Kidney (tissue), 22 donors: ENCODE measurements at places on chromosomes 5 and 9.
A peak's percentile ranks its signal among the peaks of the same experiment; 100 is the strongest.

DNA sequence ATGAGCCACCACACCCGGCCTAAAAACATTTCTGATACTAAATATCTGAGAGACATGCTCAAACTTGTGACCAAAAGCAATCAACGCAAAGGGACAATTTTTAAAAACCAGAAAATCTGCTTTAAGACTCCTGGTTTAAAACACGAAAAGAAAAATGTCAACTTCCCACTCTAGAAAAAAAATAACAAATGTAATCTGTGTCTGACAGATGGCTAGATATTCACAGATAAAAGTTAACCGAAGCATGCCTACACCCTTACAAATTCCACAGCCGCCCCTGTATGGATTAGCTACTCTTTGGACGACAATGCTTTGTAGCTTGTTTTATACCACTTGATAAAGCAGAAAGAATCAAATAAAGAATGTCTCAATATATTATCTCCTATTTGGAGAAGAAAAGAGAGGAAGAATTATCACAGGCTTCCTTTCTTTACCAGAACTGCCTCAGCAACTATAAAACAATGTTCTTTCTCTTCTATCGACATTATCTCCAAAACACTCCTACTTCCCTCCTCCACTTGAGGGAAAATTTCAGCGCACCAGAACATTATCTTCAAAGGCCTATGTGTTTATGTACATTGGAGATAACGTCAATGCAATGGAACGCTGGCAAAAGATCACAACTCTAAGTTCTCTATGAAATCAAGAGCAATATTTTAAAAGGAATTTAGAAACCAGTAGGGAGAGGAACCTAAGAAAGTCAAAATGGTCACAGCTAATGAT lies 26.2 kb downstream of the CEMIP2 start:
- DNase-seq = no peak

DNA sequence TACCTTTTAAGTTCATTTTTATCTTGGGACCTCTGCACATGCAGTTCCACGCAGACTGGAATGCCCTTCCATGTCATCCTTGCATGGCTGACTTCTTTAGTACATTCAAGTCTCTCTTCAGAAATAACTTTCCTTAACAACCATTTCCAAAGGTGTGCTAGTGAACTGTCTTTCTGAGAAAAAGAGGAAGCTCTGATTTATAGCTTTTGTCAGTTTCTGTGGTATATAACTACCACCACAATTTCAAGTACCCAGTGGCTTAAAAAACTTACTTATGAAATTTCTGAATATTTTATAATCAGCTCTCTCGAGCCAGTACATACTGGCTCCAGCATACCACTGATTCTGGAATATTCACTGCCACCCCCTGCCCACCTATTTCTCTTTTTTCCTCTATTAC lies 1613.8 kb downstream of the MAT2B start:
- DNase-seq = no peak

DNA sequence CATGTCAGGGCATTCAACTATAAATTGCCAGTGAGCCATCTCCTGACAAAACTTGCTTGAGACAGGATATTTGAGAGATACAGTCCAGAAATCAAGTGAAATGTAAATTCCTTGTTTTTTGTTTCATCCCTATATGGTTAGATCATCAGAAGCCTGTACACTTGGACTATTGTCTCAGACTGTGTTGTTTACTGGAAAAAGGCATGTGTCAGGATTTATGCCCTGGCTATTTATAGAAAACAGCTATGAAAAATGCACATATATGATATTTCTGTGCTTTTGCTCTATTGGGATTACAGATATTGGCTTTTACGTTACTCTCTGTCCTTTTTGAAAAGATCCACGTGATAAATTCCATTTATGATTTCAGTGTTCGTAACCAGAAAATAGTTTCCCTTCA lies 44.2 kb downstream of the IL31RA start:
- DNase-seq = no peak

DNA sequence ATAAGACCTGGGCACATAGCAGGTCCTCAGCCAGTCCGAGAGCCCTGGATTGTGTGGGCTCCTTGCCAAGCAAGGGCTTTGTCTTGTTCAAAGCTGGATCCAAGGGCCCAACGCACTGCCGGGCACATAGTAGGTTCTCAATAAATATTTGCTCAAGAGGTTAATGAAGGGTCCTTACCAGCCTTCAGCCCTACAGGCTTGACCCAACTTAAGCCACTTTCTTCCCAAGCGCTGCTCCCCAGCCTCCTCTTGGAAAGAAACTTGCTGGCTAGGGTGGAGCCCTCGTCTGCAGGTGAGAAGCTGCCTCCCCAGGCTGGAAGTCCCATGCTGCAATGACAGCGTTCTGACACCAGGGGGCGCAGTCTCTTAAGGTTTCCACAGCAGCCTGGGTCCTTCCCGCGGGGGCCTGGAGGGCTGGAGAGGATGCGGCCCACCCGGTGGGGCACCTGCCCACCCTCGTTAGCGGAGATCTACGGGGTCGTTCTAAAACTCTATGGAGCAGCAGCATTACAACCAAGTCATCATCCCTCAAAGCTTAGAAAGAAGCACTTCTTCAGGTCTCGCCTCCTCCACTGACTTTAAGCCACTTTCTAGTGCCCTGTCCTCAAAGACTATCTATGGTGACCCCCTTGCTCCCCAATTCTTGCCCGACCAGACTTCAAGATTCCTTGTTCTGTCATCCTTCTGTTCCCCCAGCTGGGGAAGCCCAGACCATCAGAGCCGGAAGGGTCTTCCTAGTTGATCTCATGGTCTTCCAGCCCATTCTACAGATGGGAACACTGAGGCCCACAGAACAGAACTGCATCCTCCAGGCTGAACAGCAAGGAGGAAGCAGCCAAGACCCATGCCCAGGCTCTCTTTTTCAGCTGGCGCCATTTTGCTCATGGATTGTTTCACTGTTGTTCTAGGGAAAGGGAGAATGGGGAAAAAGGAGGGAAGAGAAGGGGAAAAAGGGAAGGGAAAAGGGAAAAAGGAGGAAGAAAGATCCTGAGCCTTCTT lies 115.4 kb downstream of the LHX2 start:
- peak; percentile 78 for DNase-seq

- DNase-seq = no peak
Observed at GRCh38 chr5:94440015-94440414, 178.4 kb downstream of the KIAA0825 start.

- no peak for DNase-seq
Observed at GRCh38 chr5:148979083-148979723, 83.7 kb downstream of the SH3TC2 start.

DNA sequence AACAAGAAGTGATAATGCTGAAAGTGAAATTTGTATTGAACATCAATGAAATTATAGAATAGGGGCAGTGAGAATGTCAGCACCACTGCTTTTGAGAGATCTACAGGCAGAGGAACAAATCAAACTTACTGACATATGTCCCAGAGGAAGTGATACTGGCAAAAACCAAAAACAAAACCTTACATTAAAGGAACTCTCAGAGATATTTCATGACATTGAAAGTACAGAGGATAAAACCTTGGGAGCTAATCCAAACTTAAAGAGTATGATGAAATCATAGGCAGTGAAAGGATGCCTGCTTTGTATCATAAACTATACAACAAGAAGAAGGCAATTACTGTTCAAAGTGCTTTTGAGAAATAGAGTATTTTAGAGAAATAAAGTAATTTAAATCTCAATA lies 90.4 kb upstream of the SV2C start:
- no peak for DNase-seq

DNA sequence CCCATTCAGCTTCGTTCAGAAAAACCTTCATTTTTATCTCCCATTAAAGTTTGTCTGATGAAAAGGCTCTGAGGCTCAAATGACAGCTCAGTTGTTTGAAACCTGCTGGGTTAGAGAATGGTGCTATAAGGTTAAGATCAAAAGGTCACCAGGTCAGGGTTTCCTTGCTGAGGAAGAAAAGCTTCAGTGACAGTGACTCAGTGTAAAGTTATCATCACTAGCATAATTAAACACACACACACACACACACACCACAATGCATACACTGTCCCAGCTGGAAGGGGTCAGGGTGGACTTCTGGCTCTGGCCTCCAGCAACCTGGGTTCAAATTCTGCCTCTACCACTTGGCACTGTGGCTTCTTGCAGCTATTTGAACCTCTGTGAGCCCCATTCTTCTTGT lies 281.1 kb downstream of the DOCK8 start:
- no peak for DNase-seq

DNA sequence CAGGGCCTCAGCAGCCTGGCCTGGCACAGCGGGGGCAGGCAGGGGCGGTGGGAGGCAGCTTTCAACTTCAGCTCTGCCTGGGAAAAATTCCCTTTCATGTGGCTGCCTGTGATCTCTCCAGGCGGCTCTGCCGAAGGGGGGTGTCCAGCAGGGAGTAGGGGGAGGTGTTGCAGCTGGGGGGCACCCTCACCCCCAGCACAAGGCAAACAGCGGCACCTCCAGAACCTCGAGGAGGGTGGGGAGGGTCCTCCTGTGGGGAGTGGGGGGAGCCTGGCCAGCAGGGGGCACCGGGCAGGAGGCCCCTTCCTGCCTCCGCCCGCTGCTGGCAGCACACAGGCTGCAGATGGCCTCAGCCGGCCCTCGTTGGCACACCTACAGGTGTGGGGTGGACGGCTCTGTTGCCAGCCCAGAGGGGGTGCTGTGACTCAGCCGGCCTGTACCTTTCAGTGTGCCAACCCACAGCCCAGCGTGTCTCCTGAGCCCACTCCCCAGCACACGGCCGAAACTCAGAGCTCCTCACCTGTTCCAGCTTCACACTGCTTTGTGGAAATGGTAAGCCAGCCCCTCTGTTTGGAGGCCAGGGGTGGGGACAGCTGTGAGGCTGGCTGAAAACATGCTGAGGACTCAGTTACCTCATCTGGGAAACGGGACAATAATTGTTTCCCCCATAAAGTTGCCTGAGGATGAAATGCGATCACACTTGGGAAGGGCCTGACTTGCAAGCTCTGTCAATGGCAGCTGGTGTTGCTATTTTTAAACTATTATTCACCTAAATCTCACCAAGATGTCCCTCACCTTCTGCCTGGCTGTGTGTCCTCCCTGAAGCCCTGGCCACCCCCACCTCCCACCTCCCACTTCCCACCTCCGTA lies 37.0 kb downstream of the CXXC5 start:
- no peak for DNase-seq

- no peak for DNase-seq
Observed at GRCh38 chr5:31270396-31270795, 76.9 kb downstream of the CDH6 start.

DNA sequence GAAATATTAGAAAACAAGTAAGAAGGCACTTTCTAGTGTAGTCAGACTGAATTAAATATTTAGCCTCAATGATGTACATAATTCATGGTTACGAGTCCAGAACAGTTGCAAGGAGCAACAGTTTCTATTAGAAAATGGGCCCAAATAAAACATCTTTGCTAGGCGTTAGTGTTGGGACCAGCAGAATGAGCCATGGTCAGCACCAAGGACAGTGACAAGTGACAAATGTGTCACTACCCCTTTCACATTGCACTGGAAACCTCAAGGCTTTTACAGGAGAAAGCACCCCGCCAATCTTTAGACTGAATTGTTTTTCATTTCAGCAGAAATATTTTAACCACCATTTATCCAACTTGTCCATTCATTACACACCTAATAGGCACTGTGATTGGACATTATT lies 301.3 kb upstream of the ADCY2 start:
- DNase-seq = peak; percentile 86

DNA sequence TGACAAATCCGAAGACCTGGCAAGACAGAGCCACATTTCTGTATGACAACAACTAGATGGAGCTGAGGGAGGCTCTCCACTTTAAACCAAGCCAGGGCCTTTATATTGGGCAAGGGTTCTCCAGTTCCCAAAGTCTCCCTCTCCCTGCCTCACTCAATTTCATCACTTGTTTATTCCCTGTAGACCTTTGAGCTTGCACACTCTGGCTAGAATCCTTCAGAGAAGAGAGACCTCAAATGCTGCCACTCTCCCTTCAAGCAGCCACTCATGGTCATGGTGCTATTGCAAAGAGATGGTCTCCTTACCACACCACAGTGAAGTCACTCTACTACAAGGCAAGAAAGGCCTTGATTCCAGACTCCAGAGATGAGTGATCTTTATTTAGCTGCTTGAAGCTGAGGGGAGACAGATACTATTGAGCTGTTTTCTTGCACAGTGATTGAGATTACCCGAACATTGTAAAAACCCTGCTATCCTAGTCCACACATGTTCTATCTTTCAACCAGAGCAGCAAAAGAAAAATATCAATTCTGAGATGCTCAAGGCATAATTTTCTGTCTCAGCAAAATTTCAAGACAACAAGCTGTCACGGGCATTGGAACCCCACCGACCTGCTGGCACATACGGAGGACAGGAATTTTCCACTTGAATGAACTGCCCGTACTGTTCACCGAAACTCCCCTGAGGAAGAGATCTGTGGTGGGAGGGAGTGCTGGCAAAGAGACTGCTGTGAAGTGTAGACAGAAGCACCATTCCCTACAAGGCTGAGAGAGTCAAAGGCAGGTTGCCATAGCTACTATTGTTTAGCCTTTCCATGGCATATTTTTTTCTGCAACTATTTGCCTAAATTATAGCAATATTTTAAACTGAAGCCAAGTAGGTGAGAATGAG lies 81.1 kb downstream of the CDO1 start:
- DNase-seq = no peak

DNA sequence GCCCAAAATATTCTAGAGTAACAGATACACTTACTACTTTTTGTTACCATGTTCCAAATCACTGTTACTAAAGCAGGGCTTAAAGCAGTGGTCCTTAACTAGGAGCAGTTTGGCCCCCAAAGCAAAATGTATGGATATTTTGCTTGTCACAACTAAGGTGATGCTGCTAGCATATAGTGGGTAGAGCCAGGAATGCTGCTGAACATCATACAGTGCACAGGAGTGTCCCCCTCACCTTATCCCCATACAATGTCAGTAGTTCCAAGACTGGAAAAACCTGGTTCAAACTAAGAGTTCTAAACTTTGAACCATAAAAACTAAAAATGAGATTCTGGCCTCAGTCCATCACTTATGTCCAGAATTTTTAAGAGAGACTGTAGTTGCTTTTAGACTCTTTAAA lies 28.1 kb downstream of the DIMT1 start:
- DNase-seq = no peak

DNA sequence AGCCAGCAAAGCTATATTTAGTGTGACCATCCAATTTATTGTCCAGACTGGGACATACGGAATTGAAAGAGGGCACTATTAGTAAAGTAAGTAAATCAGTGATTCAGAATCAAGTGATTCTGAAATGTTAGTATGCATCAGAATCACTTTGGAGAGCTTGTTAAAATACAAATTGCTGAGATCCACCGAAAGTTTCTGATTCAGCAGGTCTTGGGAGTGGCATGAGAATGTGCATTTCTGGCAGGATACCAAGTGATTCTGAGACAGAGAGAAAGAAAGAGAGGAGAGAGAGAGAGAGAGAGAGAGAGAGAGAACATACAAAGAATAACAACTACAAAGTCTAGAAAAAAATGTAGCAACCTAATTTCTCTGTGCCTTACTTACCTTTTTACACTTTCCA lies 65.4 kb upstream of the ASTN2 start:
- no peak for DNase-seq

- DNase-seq = peak; percentile 69
Observed at GRCh38 chr5:130692770-130693169, 472.3 kb downstream of the HINT1 start.

DNA sequence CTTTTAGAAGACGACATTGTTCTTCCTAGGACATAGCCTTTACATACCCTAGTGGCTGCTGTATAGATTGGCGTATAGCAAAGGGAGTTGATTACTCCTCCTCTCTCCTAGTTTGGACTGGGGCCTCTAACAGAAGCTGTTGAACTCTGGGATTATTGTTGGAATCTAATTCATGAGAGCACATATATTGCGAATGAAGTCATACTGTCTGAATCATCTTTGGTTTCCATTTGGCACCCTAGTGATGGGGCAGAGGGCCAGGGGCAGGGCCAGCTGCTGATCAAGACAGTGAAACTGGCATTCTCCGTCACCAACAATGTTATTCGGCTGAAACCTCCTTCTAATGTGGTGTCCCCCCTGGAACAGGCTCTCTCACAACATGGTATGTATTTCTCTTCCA lies 40.3 kb downstream of the NUP188 start:
- DNase-seq = no peak
